Naive thymus-derived CD8-positive, alpha-beta T cell (primary cell): ENCODE measurements at places on chromosomes 1 and 21. TPM values are rescaled to one million over a fixed set of nuclear protein-coding genes. Genes with fewer than 3 reads are reported as not detected.

METTL13 gene
- total RNA-seq, result 32.0 TPM

DNA sequence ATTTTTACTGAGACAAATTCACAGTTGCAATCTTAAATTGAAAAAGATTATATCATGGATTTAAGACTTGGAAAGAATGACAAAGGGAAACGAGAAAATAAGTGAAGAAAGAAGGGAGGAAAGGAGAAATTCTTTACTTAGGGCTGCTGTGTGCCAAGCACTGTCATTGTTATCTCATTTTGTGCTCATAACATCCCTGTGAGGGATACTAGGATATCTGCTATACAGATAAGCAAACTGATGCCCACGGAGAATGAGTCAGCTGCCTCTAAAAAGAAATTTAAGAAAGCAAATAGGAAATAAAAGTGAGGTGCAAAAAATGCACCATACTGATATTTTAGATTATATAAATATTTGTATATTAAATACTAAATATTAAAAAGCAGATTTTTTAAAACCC is 183.6 kb upstream of the NR5A2 start:
- H3K27ac ChIP-seq, result no peak overlapping the region
- no peak for DNase-seq
- H3K36me3 ChIP-seq, result no peaks in the 10 kb centered on the region
- no peak overlapping the region for H3K4me3 ChIP-seq

DNA sequence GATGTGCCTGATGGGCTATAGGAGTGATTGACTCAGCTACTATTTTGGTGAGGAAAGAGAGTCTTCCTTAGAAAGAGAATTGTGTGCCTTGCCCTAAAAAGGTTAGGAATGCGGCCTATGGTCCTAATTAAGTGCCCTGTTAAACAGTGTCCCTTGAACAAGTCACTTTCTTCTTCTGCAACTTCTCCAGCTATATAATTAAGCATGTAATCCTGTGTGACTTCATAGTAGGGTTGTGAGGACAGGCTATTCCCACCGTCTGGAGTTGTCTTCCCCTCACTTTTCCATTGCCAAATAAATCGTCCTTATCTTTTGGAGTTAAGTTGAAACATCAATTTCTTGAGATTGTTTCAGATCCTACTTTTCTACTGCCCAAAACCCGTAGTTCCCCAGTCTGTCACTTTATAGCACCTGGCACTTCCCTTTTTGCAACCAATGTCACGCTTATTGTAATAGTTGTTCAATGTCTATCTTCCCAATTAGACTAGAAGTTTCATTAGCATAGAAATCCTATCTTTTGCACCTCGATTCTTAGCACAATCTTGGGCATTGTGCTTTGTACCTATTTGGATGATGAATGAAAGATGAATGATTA is 27.6 kb upstream of the SLC16A1 start:
- no peaks in the 10 kb centered on the region for H3K4me1 ChIP-seq
- H3K27ac ChIP-seq, result no peak overlapping the region

GRCh38 chr1:228515200-228515834 is 28.1 kb downstream of the RNF187 start:
- no peak overlapping the region for H3K4me3 ChIP-seq
- peaks cover 49% of the 10 kb centered on the region for H3K27me3 ChIP-seq
- H3K36me3 ChIP-seq, result peaks cover 2% of the 10 kb centered on the region
- H3K27ac ChIP-seq, result no peak overlapping the region
- peak; percentile 23 for DNase-seq

GRCh38 chr1:47231301-47232186 is 481 bp downstream of the TAL1 start:
- peaks cover 93% of the 10 kb centered on the region for H3K27me3 ChIP-seq
- no peak for DNase-seq
- no peak overlapping the region for H3K27ac ChIP-seq

- H3K4me3 ChIP-seq, result no peak overlapping the region
- H3K36me3 ChIP-seq, result no peaks in the 10 kb centered on the region
- DNase-seq, result no peak
- no peak overlapping the region for H3K27ac ChIP-seq
- H3K4me1 ChIP-seq, result no peaks in the 10 kb centered on the region
These were observed 1063.4 kb downstream of the PLA2G4A start for GRCh38 chr1:187891993-187892682.

- no peak overlapping the region for H3K27ac ChIP-seq
- H3K27me3 ChIP-seq, result no peaks in the 10 kb centered on the region
- DNase-seq, result no peak
- H3K4me1 ChIP-seq, result peaks cover 8% of the 10 kb centered on the region
- H3K36me3 ChIP-seq, result peaks cover 17% of the 10 kb centered on the region
These were observed 83.5 kb downstream of the DENND1B start for GRCh38 chr1:197691816-197692215.

TMEM82 gene
- not detected for total RNA-seq

DNA sequence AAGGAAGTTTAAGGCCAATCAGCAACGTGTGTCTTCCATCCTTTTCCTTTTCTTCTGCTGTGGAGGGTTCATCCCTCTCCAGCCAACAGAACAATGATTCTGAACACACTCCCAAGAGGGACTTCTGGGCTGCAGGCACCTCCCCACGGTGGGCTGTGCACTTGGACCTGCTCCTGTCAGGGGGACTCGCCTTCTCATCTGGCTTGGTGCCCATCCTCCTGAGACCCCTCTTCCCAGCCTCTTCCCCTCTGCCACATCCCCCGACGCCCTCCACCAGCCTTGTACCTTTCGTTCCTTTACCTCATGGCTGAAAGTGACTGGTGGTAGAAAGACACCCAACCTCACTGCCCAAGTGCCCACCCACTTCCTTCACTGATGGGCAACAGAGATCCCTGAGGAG is 26.0 kb upstream of the SLAMF9 start:
- no peak overlapping the region for H3K4me3 ChIP-seq
- peaks cover 15% of the 10 kb centered on the region for H3K27me3 ChIP-seq
- DNase-seq, result no peak

GRCh38 chr1:19405761-19406487 is 79.4 kb downstream of the CAPZB start:
- peak overlapping the region; percentile 78 for H3K27ac ChIP-seq
- H3K36me3 ChIP-seq, result peaks cover 70% of the 10 kb centered on the region
- no peaks in the 10 kb centered on the region for H3K27me3 ChIP-seq

DNA sequence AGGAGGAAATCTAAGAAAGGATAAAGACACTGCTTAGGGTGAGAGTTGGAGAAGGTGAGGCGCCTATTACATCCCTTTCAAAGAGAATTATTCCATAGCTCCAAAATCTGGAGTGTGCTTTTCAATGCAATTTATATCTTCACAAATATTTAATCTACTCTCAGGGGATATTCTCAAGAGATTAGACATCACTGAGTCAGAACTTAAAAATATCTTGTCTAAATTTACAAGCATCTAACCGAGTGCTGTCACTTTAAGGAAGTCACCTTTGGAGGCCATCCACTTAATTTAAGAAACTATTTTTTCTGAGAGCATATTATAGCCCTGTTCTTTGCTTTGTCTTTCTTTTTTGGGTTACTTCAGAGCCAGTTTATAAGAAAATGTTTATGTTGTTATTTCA is 134.6 kb downstream of the TNFSF18 start:
- H3K4me3 ChIP-seq, result no peak overlapping the region
- peaks cover 20% of the 10 kb centered on the region for H3K36me3 ChIP-seq
- no peaks in the 10 kb centered on the region for H3K27me3 ChIP-seq
- H3K4me1 ChIP-seq, result no peaks in the 10 kb centered on the region

DNA sequence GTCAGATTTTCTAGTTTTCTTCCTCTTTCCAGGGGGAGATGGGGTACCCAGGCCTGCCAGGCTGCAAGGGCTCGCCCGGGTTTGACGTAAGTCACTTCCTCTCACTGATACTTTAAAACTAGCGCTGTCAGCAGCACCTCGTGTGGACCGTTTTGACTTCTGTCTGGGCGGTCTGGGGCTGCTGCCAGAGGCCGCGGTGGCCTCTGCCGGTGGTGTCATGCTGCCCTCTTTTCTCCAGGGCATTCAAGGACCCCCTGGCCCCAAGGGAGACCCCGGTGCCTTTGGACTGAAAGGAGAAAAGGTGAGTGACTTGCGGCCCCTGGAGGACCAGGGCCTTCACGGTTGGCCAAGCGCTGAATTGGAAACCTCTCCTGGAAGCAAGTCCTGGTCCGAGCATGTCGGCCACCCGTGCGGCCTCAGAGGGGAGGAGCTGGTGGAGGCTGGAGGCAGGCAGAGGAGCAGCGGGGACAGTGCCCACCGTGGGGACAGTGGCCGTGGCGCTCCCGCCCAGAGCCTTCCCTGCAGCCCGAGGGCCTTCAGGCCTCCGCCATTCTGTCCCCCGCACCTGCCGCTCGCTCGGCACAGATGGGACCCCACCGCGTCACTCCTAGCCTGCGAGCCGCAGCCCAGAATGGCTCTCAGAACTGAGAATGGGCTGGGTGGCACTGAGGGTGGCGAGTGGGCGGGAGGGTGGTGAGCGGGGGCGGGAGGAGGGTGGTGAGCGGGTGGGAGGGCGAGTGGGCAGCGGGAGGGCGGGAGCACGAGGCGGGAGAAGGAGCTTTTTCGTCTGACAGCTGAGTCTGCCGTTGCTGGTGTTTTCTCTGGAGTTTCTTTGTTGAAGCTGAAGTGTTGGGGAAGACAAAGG is 9.4 kb downstream of the COL6A1 start:
- H3K4me1 ChIP-seq, result no peaks in the 10 kb centered on the region
- H3K36me3 ChIP-seq, result no peaks in the 10 kb centered on the region
- no peak overlapping the region for H3K27ac ChIP-seq
- no peak for DNase-seq
- no peaks in the 10 kb centered on the region for H3K27me3 ChIP-seq

- no peak overlapping the region for H3K27ac ChIP-seq
- no peak for DNase-seq
- no peak overlapping the region for H3K4me3 ChIP-seq
- no peaks in the 10 kb centered on the region for H3K36me3 ChIP-seq
These were observed 24.1 kb downstream of the TNNT2 start for GRCh38 chr1:201353186-201353940.

LCE3D gene
- total RNA-seq, result not detected

CD101 gene
- total RNA-seq, result not detected

DNA sequence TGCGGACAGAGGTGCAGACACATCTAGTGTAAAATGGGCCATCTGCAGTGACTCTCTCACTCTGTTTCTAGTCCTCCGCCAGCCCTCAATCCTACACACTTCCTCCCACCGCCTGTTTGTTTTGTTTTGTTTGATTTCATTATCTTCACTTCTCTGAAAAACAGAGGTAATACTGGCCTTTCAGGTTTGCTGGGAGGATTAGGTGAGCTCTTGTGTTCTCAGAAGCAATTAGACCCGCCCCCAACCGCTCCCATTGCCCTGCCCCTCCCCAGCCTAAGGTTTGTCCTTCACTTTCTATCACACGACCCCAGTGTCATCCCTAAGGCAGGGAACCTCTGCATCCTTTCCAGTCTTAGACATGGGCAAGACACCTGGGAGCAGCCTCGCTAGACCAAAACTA is 43.2 kb upstream of the TACSTD2 start:
- no peak overlapping the region for H3K4me3 ChIP-seq
- peaks cover 18% of the 10 kb centered on the region for H3K27me3 ChIP-seq

- peaks cover 6% of the 10 kb centered on the region for H3K4me1 ChIP-seq
- H3K27ac ChIP-seq, result no peak overlapping the region
- H3K27me3 ChIP-seq, result peaks cover 10% of the 10 kb centered on the region
- H3K36me3 ChIP-seq, result no peaks in the 10 kb centered on the region
- H3K4me3 ChIP-seq, result no peak overlapping the region
These were observed 151.4 kb downstream of the TGFB2 start for GRCh38 chr1:218496561-218496960.

DNA sequence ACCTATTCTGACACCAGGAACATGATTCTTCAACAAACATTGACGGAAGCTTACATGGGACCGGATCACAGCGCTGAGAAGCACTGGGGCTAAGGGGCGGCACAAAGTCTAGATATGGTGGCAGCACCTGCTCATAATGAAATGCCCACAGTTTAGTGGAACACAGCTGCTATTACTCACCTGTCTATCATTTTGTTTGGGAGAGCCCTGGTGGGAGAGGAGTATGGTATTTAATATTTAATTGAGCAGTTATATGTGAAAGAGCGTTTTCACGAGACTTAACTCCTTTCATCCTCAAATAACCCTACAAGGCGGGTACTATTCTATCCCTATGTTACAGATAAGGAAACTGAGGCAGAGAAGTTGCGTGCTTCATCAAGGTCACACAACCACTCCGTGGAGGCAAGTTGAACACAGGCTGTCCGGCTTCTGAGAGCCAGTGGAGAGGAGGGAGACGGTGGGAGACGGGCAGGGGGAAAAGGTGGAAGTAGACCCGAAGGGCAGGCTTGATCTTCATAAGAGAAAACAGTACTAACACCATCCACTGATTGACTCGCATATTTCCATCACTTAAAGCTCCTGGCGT is 790 bp upstream of the TSNAX start:
- H3K4me1 ChIP-seq, result peaks cover 49% of the 10 kb centered on the region
- peak overlapping the region; percentile 100 for H3K27ac ChIP-seq
- peak overlapping the region; percentile 96 for H3K4me3 ChIP-seq

- H3K27me3 ChIP-seq, result no peaks in the 10 kb centered on the region
- no peak for DNase-seq
- H3K4me3 ChIP-seq, result no peak overlapping the region
- H3K27ac ChIP-seq, result no peak overlapping the region
- H3K36me3 ChIP-seq, result no peaks in the 10 kb centered on the region
These were observed 57.2 kb downstream of the EPHB2 start for GRCh38 chr1:22767852-22768251.

- no peak overlapping the region for H3K27ac ChIP-seq
- H3K36me3 ChIP-seq, result peaks cover 36% of the 10 kb centered on the region
- no peak overlapping the region for H3K4me3 ChIP-seq
These were observed 60.5 kb downstream of the SMYD2 start for GRCh38 chr1:214341459-214341858.

RXRG gene
- not detected for total RNA-seq

- no peak overlapping the region for H3K27ac ChIP-seq
- H3K4me3 ChIP-seq, result no peak overlapping the region
- peaks cover 4% of the 10 kb centered on the region for H3K4me1 ChIP-seq
- H3K36me3 ChIP-seq, result no peaks in the 10 kb centered on the region
- DNase-seq, result no peak
These were observed 4.3 kb upstream of the ANGEL2 start for GRCh38 chr1:213020016-213020415.

- H3K4me3 ChIP-seq, result peak overlapping the region; percentile 82
- peaks cover 44% of the 10 kb centered on the region for H3K4me1 ChIP-seq
- H3K27ac ChIP-seq, result peak overlapping the region; percentile 90
- no peak for DNase-seq
These were observed 6.5 kb upstream of the CCDC27 start for GRCh38 chr1:3745590-3746381.

DNA sequence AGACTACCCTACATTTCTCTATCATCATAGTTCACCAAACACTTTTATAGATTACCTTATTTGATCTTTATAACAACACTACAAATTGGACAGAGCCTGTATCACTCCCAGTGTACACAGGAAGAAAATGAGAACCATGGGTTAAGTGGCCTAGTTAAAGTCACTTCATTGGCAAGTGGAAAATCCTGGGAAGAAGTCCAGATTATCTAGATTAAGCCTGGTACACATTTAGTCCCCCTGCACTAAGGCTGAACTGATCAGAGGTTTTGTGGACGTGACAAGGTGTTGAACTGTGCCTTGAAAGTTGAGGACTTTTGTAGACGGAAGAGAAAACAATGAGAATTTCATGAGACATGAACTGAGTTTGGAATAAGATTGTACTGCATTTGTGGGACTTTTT is 7.5 kb upstream of the USH2A start:
- no peaks in the 10 kb centered on the region for H3K4me1 ChIP-seq
- H3K27ac ChIP-seq, result no peak overlapping the region
- DNase-seq, result no peak
- H3K36me3 ChIP-seq, result no peaks in the 10 kb centered on the region
- no peak overlapping the region for H3K4me3 ChIP-seq
- H3K27me3 ChIP-seq, result peaks cover 5% of the 10 kb centered on the region

C1orf185 gene
- total RNA-seq, result not detected

GRCh38 chr1:60160141-60160540 is 86.6 kb upstream of the C1orf87 start:
- H3K4me1 ChIP-seq, result no peaks in the 10 kb centered on the region
- no peaks in the 10 kb centered on the region for H3K27me3 ChIP-seq
- no peak overlapping the region for H3K4me3 ChIP-seq
- H3K27ac ChIP-seq, result no peak overlapping the region
- H3K36me3 ChIP-seq, result no peaks in the 10 kb centered on the region

PRDM15 gene
- 23.2 TPM for total RNA-seq

GBP3 gene
- 31.6 TPM for total RNA-seq
